ENCODE measurements at places on chromosomes 4 and X. TPM values are rescaled to one million over a fixed set of nuclear protein-coding genes. Genes with fewer than 3 reads are reported as not detected.

The ZNF732 gene
- total RNA-seq: not detected

The PDGFRA gene
- total RNA-seq: 0.63 TPM

The NUDT11 gene
- total RNA-seq: 0.44 TPM

The NDP gene
- total RNA-seq: not detected

The RTL3 gene
- not detected for total RNA-seq

The NIPAL1 gene
- total RNA-seq: 1.7 TPM

The RPA4 gene
- 0.42 TPM for total RNA-seq

The ZXDA gene
- 19.2 TPM for total RNA-seq

The COL25A1 gene
- 0.47 TPM for total RNA-seq

The KLHL5 gene
- 44.4 TPM for total RNA-seq

The ZMAT1 gene
- total RNA-seq: 22.2 TPM

The PABPC5 gene
- total RNA-seq: not detected

The SCRG1 gene
- not detected for total RNA-seq
